ENCODE measurements at places on chromosomes 1 and 21. TPM values are rescaled to one million over a fixed set of nuclear protein-coding genes. Genes with fewer than 3 reads are reported as not detected.

DNA sequence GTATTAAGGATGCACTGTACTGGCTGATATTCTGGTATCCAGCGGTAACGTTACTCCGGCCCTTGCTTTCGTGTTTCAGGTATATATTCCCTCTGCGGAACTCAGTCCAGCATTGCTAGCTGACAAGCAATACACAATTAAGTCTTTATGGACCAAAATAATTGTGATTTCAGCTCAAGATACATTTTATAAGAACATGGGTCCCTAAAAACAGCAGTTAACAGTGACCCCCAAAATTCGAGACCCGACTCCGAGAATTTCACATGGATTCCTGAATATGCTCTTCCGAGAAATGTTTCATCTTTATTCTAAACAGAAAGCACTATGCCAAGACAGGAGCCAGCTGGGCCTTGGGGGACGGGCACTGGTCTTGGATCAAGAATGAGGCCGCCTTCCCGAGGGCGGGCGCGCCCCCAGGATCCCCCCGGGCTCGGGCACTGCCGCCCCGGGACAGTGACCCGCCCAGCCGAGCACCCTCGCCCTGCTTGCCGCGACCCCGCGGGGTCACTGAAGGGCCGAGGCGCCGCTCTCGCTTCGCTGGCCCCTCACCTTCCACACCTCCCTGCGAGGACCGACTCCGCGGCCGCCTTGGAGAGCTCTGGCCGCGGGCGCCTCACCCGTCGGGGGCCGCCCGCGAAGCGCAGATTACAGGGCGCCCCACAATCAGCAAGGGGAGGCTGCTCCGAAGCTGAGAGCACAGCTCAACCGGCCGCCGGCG, 610 bp downstream of the SCYL3 start:
- no peaks in the 10 kb centered on the region for H3K4me1 ChIP-seq
- DNase-seq: no peak
- no peaks in the 10 kb centered on the region for H3K36me3 ChIP-seq
- H3K27me3 ChIP-seq: no peaks in the 10 kb centered on the region
- peak overlapping the region; percentile 87 for H3K4me3 ChIP-seq

Gene KCNJ9
- polyA plus RNA-seq: 0.11 TPM

- H3K27me3 ChIP-seq: no peaks in the 10 kb centered on the region
- no peak for DNase-seq
- H3K36me3 ChIP-seq: no peaks in the 10 kb centered on the region
Observed at GRCh38 chr1:114508386-114508898, 2.6 kb downstream of the TRIM33 start.

Gene SLC45A1
- 1.6 TPM for polyA plus RNA-seq

GRCh38 chr1:232192781-232193450, 437.0 kb downstream of the SIPA1L2 start:
- H3K27me3 ChIP-seq: no peaks in the 10 kb centered on the region
- no peaks in the 10 kb centered on the region for H3K36me3 ChIP-seq
- no peak overlapping the region for H3K4me3 ChIP-seq
- no peak overlapping the region for H3K27ac ChIP-seq
- H3K4me1 ChIP-seq: no peaks in the 10 kb centered on the region

DNA sequence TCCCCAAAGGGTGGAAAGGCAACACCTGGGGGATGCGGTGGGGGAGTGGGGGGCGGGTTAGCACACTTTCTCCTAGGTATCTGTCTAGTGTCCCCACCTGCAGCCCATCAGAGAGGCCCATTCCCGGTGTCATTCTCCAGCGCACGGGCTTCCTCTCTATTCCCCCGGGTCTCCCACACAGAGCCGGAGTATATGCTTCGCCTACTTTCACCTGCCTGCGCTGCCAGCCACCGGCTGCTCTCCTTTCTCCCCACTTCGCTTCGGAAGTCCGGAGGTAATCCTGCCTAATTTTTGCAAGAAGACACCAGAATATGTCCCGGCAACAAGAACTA, 852 bp downstream of the RGS7 start:
- H3K36me3 ChIP-seq: no peaks in the 10 kb centered on the region
- H3K27me3 ChIP-seq: peaks cover 18% of the 10 kb centered on the region
- peak overlapping the region; percentile 90 for H3K4me3 ChIP-seq
- H3K4me1 ChIP-seq: peaks cover 3% of the 10 kb centered on the region
- H3K27ac ChIP-seq: no peak overlapping the region

Gene SPEN
- 13.6 TPM for polyA plus RNA-seq

DNA sequence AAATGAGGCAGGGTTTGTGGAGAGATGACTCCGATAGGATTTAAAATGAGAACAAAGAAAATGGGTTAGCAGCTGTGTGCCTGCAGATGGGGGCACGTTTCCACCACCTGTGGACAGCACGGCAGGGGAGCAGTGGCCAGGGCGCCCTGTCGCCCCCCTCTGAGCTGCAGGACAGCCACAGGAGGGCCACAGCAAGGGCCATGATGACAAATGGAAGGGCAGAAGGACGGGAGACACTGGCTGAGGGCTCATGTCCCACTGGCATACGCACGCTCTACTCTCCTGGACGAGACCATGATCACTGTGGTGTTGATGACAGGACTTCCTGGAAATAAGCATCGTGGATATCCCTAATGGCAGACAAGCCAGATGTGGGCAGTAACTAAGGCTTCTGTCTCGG, 241.0 kb downstream of the SDCCAG8 start:
- H3K27ac ChIP-seq: no peak overlapping the region
- no peak for DNase-seq
- H3K4me3 ChIP-seq: no peak overlapping the region
- H3K27me3 ChIP-seq: no peaks in the 10 kb centered on the region
- H3K36me3 ChIP-seq: no peaks in the 10 kb centered on the region

Gene KHDC4
- 59.9 TPM for polyA plus RNA-seq

Gene ELAPOR1
- polyA plus RNA-seq: 3.1 TPM

GRCh38 chr1:42005530-42005929, 86.8 kb upstream of the HIVEP3 start:
- no peaks in the 10 kb centered on the region for H3K4me1 ChIP-seq
- H3K27ac ChIP-seq: no peak overlapping the region

DNA sequence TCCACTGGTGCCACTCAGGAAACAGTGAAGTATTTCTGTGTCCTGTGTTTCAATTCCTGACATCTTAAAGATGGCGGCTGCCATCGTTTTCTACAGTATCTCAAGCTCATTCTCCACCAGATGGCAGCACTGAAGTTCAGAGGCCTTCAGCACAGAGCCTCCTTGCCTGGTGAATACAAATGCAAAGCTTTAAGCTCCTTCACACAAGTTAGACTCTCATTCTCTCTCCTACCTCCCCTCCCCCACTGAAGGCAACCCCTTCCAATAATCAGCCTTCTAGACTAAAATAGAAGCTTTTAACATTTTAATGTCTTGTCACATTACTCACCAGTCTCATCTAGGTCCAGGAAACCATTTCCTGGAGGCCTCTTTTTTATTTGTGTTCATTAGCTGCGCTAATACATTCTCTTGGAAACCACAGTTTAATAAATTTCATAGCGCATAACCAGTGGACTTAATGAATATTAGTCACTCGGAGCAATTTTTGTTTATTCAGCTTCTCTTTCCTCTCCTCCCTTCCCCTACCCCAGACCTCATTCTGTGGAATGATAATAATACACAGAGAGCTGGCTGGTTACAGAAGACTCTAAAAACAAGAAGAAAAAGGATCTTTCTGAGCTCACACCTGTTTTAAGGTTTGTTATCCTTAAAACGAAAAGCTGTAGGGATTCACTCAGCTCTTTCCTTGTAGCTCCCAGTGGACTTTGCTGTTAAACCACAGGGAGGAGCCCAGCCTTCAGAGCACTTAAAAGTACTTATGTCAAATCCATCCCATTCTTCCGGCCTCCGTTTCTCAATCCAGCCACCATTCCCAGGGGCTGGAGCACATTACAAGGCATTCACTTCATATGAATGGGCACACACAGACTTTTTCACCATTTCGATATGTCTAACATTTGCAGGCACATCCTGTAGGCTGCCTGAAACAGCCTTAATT, 384.9 kb downstream of the HLX start:
- H3K36me3 ChIP-seq: no peaks in the 10 kb centered on the region
- peak; percentile 57 for DNase-seq
- H3K27me3 ChIP-seq: no peaks in the 10 kb centered on the region
- H3K4me3 ChIP-seq: no peak overlapping the region
- no peak overlapping the region for H3K27ac ChIP-seq

- no peak overlapping the region for H3K4me3 ChIP-seq
- H3K27ac ChIP-seq: 0 out of 2 replicates have a peak overlapping the region, but pooled peaks have one; percentile 36
- H3K36me3 ChIP-seq: no peaks in the 10 kb centered on the region
- peak; percentile 64 for DNase-seq
- peaks cover 20% of the 10 kb centered on the region for H3K4me1 ChIP-seq
- H3K27me3 ChIP-seq: no peaks in the 10 kb centered on the region
Observed at GRCh38 chr1:107936498-107937481, 28.2 kb downstream of the VAV3 start.

GRCh38 chr1:179881642-179882252, 338 bp upstream of the TOR1AIP1 start:
- H3K27ac ChIP-seq: peak overlapping the region; percentile 99
- peak; percentile 58 for DNase-seq
- peaks cover 3% of the 10 kb centered on the region for H3K4me1 ChIP-seq
- H3K4me3 ChIP-seq: peak overlapping the region; percentile 91
- no peaks in the 10 kb centered on the region for H3K36me3 ChIP-seq

DNA sequence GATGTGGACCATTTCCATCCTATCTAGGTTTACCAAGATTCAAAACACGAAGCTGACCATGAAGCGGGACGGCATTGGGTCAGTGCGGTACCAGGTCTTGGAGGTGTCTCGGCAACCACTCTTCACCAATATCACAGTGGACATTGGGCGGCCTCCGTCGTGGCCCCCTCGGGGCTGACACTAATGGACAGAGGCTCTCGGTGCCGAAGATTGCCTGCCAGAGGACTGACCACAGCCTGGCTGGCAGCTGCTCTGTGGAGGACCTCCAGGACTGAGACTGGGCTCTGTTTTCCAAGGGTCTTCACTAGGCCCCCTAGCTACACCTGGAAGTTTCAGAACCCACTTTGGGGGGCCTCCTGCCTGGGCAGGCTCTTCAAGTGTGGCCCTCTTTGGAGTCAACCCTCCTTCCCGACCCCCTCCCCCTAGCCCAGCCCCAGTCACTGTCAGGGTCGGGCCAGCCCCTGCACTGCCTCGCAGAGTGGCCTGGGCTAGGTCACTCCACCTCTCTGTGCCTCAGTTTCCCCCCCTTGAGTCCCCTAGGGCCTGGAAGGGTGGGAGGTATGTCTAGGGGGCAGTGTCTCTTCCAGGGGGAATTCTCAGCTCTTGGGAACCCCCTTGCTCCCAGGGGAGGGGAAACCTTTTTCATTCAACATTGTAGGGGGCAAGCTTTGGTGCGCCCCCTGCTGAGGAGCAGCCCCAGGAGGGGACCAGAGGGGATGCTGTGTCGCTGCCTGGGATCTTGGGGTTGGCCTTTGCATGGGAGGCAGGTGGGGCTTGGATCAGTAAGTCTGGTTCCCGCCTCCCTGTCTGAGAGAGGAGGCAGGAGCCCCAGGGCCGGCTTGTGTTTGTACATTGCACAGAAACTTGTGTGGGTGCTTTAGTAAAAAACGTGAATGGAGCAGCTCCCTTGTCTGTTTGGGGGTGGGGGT, 864 bp upstream of the CCDC24 start:
- peaks cover 4% of the 10 kb centered on the region for H3K4me1 ChIP-seq
- peak overlapping the region; percentile 72 for H3K4me3 ChIP-seq
- no peaks in the 10 kb centered on the region for H3K27me3 ChIP-seq
- H3K36me3 ChIP-seq: peaks cover 6% of the 10 kb centered on the region
- H3K27ac ChIP-seq: no peak overlapping the region
